ENCODE measurements at places on chromosomes 12 and 14.

DNA sequence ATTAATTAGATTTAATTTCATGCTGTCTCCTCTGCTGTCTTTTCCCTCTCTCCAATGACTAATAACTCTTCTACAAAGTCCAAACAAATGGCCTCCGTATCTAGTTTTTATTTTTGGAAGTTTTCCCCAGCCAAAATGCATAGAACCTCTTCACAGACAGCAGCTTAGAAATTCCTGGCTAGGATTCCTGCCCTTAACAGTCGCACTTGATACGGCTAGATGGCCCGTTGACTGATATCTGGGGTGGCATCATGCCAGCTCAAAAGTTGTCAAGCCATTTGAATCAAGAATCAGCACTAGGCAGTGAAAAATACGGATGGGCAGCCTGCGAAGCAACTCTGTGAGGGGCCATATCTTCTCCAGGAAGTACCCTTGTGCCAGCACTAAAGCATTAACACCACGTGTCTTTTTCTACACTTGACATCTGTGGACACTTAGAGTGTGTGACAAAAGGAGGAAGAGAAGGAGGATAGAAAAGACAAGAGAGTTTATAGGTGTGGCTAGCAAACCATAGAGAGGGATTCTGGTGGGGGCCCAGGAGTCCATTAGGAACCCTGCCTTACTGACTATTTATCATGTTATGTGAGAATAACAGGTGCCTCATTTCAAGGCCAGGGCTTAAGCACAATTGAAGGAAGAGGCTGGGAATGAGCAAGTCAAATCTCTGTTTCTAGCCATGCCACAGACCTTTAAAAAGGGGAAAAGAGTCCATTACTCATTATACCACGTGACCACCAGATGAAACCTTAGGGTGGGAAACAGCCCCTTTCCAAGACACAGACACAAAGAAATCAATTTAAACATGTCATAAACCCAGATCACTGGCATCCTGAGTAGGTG, 39.2 kb upstream of the KRR1 start:
- no peak for DNase-seq

GRCh38 chr12:115012861-115013235, 328.9 kb upstream of the TBX3 start:
- no peak for DNase-seq

- DNase-seq = no peak
Measured at GRCh38 chr14:96790186-96790585, 7.0 kb upstream of the VRK1 start.

DNA sequence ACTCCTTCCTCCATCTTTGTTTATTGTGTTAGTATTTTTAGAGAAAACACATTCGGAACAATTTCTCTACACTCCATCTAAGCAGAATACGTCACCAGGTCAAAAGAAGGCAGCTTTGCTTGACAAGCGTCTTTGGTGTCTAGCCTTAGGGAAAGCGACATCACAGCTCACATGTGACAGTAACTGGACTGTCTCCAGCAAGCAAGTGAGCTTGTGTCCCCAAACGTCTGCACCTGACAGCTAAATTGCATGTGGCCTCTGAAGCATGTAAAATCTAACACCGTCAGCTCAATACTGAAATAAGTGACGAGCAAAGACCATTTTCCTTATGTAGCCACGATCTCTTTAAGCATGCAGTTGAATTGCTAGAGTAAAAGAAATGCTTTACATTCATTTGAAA, 509.8 kb downstream of the GLT1D1 start:
- DNase-seq = no peak

GRCh38 chr12:19239102-19239501, 109.6 kb downstream of the PLEKHA5 start:
- DNase-seq = no peak

DNA sequence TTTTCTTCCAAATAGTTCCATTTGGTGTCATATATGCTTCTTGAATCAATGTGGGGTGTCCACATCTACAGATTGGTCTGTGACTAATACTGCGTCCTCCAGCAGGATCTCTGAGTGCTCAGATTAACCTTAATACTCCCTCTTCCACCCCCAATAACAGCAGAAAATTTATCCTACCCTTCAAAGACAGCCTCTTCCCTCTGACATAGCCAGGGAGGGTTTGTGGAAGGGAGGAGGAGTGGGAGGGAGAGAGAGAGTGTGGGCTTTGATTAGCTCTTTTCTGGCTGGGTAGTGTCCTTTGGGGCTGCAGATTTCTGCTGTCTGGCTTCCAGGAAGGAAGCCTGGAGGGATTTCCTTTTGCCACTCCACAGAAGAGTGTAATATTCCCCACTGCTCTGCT, 220.7 kb downstream of the TTC6 start:
- no peak for DNase-seq

Data from stimulated activated CD4-positive, alpha-beta T cell treated with anti-CD3 and anti-CD28 coated beads, Interleukin-2, amount 100 ng/mL, for 4 hours (primary cell).